ENCODE measurements at places on chromosomes 2 and 18.

GRCh38 chr2:127082974-127083373 lies 24.0 kb downstream of the BIN1 start:
- DNase-seq: no peak

DNA sequence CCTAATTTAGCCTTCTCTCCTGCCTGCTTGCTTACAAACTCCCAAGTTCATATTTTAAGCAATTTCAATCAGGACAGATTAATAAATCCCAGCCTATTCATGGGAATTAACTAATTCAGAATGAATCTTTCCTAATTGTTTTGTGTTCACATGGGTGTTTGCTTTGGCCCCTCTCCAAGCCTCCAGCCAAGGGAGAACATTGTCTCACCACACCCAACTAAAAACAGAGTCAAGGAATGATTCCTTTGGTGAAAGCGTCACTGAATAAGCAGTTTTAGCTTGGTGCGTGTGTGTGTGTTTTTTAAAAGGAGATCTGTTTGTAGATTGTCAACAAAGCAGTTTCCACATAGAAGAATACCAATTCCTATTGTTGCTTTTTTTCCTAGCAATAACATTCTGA lies 43.0 kb upstream of the DSG1 start:
- no peak for DNase-seq

DNA sequence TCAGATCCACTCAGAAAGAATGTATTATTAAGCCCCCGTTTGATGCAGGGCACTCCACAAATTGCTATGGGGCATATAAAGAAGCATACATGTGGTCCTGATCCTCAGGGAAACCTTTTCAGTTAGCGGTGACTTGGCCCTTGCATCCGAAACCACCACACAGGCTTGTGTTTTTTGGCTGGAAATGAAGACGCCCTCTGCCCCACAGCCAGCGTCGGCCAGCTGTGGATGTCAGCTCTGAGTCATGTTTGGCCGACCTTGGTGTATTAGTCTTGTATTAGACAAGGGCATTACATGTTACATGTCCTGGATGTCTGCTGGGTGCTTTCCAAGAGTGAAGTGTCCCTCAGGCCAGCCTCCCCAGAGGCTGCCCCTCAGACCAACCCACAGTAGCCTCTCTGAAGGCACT lies 107.6 kb upstream of the MAP3K20 start:
- DNase-seq: no peak

DNA sequence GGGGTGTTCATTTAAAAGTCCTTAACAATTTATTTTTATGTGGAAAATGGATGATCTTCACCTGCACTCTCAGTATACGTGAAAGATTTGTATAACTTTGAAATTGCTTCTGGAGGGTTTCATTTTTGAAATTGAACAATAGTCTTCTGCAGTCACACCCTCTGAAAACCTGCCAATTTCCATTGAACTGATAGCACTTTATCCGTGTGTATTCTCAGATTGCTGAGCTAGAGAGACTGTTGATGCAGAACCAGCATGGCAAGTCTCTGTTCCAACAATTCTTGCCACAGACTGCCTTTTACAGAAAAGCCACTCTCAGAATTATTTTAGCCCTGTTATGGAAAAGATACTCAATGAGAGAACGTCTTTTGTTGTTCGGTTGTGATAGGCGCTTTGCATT lies 6.6 kb upstream of the GULP1 start:
- DNase-seq: no peak

DNA sequence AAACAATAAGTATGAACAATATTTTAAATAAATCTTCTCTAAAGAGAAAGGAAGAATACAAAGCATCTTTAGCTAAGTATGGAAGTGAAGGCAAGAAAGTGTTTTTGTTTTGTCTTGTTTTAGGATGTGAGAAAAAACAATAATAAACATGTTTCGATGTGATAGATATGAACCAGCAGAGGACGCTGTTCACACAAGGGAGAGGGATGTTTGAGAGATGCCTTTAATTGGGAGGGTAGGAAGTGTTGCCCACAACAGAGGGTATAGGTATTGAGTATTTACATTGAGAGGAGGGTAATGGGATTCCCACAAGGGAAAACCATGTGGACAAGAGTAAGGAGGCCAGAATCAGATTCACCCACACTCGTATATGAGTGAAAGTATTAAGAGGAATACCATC lies 55.1 kb downstream of the CDH19 start:
- DNase-seq: no peak

- no peak for DNase-seq
These were observed 121.6 kb upstream of the SNTG2 start for GRCh38 chr2:829047-829446.

GRCh38 chr2:74130211-74130995 lies 17.3 kb downstream of the BOLA3 start:
- no peak for DNase-seq

GRCh38 chr2:60500861-60501260 lies 52.6 kb downstream of the BCL11A start:
- no peak for DNase-seq

GRCh38 chr18:48853588-48853987 lies 97.2 kb downstream of the SMAD7 start:
- DNase-seq: no peak

GRCh38 chr2:41992671-41993434 lies 55.0 kb upstream of the PKDCC start:
- DNase-seq: no peak

DNA sequence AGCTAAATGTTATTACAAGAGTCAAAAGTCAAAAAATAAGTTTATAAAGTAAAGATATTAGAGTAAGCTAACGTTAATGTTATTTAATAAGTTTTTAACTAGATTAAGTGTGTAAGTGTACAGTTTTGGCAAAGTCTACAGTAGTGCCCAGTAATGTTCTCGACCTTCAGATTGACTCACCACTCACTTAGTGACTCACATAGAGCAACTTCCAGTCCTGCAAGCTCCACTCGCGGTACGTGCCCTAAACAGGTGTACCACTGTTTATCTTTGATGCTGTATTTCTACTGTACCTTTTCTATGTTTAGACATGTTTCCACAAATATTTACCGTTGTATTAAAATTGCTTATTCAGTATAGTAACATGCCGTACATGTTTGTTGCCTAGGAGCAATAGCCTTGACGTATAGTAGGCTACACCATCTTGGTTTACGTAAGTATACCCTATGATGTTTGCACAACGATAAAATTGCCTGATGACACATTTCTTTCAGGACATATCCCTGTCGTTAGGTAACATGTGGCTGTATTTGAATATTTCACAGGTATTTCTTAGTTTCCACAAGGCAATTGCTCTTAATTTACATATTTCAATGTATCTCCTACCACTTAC lies 1641.9 kb upstream of the PIK3C3 start:
- DNase-seq: no peak

GRCh38 chr2:149029307-149029965 lies 9.1 kb upstream of the LYPD6B start:
- no peak for DNase-seq

DNA sequence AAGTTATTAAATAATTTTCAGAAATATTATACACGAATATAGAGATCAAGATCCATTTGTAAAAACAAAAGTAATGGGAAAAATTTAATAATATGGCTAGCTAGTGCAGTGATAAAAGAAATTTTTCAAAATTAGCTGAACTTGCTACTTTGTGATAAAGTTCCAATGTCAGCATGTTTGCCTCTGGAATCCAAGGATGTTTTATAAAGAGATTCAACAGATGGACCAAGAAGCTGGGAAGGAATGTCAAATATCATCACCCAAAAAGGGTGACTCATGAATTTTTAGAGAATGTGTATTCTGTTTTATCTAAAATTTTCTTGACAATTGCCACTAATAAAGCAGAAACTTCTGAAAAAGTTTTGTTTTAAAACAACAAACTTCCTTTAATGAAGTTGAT lies 95.3 kb downstream of the FSIP2 start:
- no peak for DNase-seq

DNA sequence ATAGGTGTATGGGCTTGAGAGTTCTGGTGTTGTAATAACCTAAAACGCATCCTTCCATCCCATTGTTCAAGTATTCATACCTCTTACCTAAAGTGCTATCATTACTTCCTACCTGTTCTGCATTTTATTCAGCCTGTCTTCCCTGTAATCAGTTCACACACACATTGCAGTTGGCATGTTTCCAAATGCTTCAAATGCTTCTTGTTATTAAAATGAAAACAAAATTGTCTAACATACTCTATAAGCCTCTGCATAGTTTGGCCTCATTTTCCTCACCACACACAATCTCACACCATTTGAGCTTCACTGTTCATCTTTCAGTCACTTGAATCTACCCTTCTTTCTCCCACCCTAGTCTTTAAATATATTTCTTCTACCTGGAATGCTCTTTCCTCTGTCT lies 1178.2 kb upstream of the NRXN1 start:
- no peak for DNase-seq

GRCh38 chr2:175576875-175577274 lies 395.4 kb upstream of the ATP5MC3 start:
- no peak for DNase-seq

- DNase-seq: no peak
These were observed 70.3 kb upstream of the DSG1 start for GRCh38 chr18:31247574-31248199.

GRCh38 chr2:120517751-120518469 lies 172.0 kb downstream of the INHBB start:
- DNase-seq: no peak

DNA sequence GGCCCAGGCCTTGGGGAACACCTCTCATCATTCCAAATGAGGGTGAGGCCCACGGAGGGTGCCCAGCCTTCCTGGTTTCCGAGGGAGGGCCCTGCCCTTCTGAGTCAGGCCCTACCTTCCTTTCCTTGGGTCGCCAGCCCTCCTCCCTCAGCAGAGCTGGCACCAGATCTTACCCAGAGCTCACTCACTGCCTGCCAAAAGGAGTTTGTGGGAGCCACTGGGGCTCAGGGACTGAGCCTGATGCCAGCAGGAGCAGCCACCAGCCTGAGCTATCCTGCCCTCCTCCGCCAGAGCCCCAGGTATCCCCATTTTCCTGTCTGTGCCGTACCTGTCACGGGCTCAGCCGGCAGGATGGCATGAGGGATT lies 64.1 kb downstream of the NRP2 start:
- DNase-seq: no peak

DNA sequence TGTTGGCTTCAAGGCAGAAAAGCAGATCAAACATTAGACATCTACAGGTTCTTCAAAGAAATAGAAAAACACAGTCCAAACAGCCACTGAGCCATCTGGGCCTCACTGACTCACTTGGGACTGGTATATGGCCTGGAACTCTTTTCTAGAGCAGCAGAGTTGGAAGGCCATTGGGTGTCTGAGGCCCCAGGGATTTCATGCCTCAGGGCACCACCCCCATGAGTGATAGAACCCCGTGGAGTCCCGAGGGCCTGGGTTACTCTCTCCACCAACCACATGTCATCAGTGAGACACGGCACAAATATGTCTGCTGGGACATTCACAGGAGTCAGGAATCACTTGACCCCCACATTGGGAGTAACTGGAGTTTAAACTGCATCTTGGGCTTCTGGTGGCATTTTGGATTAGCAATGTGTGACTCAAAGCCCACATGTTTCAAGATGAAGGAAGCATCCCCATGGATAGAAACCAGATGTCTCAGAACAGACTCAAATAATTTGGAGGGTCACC lies 44.0 kb downstream of the CAPN13 start:
- no peak for DNase-seq

DNA sequence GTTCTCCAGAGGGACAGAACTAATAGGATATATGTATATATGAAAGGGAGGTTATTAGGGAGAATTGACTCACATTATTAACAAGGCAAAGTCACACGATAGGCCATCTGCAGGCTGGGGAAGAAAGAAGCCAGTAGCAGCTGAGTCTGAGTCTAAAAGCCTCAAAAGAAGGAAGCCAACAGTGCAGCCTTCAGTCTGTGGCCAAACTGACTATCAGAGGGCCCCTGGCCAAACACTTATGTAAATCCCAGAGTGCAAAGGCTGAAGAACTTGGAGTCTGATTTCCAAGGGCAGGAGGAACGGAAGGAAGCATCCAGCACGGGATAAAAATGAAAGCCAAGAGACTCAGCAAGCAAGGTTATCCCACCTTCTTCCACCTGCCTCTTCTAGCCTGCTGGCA lies 108.0 kb upstream of the LDLRAD4 start:
- no peak for DNase-seq

GRCh38 chr2:70979180-70979488 lies 704 bp downstream of the ANKRD53 start:
- no peak for DNase-seq

- DNase-seq: no peak
These were observed 167.5 kb downstream of the SLC39A10 start for GRCh38 chr2:195824478-195824877.

DNA sequence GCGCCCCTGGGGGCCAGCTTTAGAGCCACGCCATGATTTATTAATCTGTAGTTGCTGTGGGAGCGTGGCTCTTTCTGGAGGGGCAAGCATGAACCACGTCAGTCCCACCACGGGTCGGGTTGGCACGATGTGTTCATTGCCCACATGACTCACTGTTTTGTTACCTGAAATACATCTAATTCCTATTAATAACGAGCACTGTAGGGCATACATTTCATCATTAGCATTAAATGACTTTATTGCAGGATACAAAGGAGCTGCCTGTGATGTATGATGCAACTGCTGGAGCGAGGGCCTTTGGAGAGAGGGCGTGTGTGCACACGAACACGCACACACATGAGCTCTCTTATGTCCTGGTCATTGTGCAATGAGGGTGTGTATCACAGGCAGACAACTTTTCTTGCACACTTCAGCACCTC lies 127.0 kb downstream of the INHBB start:
- DNase-seq: no peak

GRCh38 chr2:84132370-84132769 lies 326.7 kb downstream of the SUCLG1 start:
- DNase-seq: no peak

DNA sequence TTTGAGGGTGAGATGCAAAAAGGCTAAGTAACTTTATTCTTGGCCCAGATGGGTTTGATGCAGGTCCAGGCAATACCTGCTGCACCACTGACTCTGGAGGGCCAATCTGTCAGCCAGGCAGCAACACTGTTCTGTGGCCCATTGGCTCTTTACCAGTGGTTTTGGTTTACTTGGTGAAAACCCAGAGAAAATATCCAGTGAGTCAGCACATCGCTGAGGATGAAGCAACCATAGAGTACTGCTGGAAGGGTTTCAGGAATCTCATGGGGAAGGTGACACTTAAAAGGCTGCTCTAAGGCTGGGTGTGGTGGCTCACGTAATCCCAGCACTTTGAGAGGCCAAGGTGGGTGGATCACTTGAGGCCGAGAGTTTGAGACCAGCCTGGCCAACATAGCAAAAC lies 192.5 kb upstream of the FAM98A start:
- DNase-seq: no peak

DNA sequence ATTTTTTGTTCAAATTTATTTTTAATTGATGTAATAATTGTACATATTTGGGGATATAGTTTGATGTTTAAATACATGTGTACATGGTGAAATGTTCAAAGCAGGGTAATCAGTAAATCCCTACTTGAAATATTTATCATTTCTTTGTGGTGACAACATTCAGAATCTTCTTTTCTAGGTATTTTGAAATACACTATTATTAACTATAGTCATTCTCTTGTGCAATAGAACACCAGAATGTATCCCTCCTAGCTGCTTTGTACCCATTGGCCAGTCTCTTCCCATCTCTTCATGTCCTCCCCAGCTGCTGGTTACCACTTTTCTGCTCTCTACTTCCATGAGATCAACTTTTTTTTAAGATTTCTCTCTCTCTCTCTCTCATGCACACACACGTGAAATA lies 126.5 kb downstream of the ZNF407 start:
- no peak for DNase-seq

- no peak for DNase-seq
These were observed 11.8 kb downstream of the CRACDL start for GRCh38 chr2:98924038-98924830.
